ENCODE measurements at places on chromosomes 1 and 21.

GRCh38 chr1:235907897-235908240 is 41.2 kb upstream of the LYST start:
- no peak for DNase-seq

DNA sequence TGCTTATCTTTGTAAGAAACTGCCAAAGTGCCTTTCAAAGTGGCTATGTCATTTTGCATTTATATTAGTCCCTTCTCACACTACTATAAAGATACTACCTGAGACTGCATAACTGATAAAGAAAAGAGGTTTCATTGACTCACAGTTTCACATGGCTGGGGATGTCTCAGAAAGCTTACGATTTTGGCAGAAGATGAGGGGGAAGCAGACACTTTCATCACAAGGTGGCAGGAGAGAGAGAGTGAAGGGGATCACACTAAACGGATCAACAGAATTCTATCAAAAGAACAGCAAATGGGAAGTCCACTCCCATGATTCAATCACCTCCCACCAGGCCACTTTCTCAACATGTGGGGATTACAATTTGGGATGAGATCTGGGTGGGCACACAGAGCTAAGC is 1352.0 kb upstream of the B3GALT2 start:
- DNase-seq, result no peak

DNA sequence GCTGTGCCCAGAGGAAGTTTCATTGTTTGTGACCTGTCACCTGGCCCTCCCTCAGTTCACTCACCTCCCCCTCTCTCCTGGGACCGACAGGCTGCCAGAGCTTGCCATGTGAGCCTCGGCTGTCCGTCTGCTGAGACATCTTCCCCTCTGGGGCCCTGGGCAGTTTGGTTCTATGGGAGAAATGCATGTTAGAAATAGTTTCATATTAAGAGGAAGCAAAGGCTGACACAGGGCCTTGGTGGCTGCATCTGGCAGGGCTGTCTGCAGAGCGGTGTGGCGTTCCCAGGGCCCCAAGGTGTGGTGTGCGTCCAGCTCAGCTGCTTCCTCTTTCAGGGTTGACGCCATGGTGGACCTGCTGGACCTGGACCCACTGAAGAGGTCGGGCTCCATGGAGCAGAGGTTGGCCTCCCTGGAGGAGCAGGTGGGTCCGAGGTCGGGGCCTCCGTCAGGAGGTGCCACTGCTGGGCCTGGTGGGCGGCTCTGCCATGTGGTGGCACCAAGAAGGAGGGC is 31.9 kb upstream of the LRRC3 start:
- no peak for DNase-seq

- DNase-seq, result no peak
These were observed 18.2 kb downstream of the ITGB2 start for GRCh38 chr21:44902268-44903049.

GRCh38 chr1:55555956-55556725 is 341.0 kb upstream of the USP24 start:
- DNase-seq, result no peak

- no peak for DNase-seq
These were observed 13.5 kb downstream of the MRPS6 start for GRCh38 chr21:34086887-34087306.

GRCh38 chr1:92126088-92126487 is 45.9 kb downstream of the BTBD8 start:
- DNase-seq, result peak; percentile 4

- DNase-seq, result no peak
These were observed 102.7 kb upstream of the TTC34 start for GRCh38 chr1:2904191-2904590.

- DNase-seq, result no peak
These were observed 55.8 kb upstream of the ADAMTS1 start for GRCh38 chr21:26900980-26901379.

GRCh38 chr1:150257624-150258585 is at the start of gene CA14:
Gene CA14, plus strand, starts transcription at chr1:150257774. Its CDS starts 355 bp downstream, at chr1:150258129.
- no peak for DNase-seq

DNA sequence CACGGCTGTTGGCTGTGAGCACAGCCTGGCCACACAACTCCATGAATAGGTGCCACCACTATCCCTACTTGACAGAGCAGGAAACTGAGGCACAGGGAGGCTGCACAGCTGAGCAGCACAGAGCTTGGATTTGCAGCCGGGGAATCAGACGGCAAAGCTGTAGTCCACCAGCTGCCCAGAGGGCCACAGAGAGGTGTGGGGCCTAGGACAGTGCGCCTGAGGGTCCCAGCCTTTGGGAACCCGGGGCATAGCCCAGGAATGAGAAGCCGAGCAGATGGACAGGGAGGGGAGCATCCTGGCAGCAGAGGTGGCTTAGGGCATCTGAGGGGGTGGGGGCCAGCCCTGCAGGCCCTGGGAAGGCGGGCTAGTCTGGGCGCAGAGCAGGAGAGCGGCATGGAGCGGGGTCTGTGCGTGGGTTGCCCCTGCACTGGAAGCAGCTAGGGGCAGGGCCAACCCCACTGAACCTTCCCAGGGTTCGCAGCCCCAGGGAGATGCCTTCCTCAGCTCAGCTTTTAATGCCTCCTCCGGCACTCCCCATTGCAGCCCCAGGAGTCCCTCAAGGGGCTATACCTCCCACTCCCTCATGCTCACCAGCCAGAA is 46.2 kb upstream of the COL18A1 start:
- no peak for DNase-seq

DNA sequence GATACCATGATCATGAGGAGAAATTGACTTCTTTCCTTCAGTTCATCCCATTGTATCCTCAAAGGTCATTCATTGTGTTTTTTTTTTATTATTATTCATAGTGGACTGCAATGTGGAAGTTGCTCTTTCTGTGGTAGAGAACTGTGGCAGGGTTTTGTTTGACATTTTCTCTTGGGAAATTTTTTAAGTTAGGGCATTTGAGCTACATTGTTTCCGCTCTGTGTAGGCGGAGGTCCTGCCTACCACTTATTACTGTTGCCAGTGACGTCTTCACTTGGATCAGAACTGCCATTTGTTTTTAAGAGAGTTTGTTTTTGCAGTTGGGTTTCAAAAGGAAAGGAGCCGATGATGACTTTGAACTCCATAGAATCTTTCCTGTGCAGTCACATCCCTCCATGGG is 287.4 kb upstream of the FMN2 start:
- no peak for DNase-seq

DNA sequence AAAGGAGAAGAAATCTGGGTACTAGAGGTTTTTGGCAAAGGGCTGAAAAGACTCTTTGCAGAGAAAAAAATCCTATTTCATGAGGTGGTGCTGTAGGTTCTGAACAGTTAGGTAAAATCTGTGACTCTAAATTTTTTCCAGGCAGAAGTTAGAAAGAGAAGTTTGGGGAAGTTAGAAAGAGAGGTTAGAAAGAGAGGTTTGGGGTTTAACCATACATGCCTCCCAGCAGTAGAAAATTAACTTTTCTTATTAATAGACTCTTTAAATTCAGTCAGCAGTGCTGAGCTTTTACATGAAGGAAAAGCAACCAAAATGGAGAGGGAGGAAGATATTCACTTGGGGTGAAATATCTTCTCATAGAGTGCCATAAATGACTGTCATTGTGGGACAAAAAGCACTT is 12.2 kb downstream of the AMY1C start:
- DNase-seq, result no peak

- no peak for DNase-seq
These were observed 5.3 kb upstream of the KLF18 start for GRCh38 chr1:44146536-44147361.

DNA sequence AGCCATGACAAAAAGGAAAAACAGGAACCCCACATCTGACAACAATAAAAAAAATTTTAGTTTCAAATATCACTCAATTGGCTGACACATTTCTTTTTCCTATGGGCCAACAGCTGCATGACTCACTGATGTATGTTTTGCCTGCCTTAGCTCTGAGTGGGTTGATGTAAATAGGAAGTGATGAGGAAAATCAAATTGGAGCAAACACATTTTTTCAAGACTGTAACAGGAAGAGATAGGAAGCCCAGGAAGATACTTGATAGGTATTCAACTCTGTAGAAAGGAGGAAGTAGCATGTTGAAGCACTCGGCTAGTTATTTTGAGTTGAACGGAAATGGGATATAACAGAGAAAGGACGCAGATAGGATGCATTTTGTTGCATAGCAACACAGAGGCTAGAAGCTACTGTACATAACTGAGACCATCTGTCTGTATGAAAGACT is 168.0 kb upstream of the NR5A2 start:
- DNase-seq, result peak; percentile 76

- DNase-seq, result peak; percentile 58
These were observed 144.4 kb upstream of the ZNF644 start for GRCh38 chr1:91166106-91166712.

DNA sequence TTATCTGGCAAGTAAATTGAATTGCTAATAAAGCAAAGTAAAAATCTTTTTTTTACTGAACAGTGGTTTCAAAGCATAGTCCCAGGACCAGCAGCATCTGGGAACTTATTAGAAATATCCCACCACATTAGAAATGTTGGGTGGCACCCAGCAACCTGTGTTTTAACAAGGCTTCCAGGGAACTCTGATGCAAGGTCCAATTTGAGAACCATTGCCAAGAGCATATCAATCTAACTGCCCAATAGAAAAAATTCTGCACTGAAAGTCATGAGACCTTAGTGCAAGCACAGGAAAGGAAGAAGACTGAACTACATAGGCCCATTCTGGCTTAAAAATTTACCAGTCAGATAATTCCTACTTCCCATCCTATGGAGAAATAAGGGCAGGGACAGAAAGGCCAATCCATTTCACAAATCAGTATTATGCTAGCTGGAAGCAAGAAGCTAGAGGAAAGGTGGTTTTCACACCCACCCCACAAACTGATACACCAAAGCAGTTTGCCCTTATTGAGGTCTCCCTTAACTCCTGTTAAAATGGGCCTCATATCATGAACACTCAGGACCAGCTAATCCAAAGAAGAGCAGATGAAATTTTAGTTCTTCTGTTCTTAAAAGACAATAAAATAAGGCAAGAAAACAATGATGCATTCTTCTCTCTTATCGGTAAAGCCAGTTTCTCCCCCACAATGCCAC is 17.5 kb upstream of the C1orf105 start:
- no peak for DNase-seq

DNA sequence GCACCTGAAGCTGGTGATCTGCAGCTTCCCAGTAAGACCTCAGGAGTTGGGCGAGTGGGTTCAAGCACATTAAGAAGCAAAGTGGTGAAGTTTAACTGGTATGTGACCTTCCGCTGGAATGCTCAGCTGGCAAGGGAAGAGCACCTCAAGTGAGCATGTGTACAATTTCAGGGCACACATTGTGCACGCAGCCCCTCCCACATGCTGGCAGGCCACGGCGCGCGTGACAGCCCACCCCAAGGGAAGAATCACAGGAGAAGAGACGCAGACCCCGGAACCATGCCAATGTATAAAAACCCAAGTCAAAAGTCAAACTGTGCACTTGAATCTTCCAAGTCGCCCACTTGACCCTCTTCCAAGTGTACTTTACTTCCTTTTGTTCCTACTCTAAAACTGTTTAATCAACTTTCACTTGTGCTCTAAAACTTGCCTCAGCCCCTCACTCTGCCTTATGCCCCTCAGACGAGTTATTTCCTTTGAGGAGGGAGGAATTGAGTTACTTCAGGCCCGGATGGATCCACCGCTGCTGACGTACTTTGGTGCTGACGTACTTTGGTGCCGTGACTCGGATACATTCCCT is 20.0 kb downstream of the LRRC3 start:
- DNase-seq, result no peak

DNA sequence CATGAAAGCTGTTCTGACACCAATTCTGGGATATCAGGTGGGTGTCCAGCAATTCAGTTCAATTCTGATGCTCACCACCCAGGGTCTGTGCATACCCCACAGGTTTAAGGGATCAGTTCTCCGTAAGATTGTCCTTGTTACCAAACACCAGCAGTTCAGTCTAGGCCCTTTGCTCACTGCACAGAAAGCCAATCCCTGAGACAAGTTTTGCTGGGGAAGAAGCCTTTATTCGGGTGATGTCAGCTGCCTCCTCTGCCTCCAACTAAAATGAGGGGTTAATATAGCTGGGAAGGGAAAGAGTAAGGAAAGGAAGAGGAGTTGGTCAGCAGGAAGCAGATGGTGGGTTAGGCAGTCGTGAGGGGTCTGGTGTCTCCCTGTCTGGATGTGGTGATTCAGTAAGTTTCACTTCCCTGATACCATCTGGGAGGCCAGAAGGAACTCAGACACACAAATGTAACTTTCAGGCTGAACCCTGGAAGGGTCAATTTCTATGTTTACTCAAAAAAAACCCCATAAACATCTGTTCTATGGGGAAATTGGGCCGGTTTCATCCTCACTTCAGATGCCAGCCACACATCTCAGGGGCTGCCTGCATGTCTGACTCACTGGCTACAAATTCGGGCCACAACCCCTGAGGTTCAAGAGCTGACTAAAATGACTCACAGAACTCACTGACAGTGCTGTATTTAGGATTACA is 83.3 kb upstream of the PGBD5 start:
- peak; percentile 85 for DNase-seq

DNA sequence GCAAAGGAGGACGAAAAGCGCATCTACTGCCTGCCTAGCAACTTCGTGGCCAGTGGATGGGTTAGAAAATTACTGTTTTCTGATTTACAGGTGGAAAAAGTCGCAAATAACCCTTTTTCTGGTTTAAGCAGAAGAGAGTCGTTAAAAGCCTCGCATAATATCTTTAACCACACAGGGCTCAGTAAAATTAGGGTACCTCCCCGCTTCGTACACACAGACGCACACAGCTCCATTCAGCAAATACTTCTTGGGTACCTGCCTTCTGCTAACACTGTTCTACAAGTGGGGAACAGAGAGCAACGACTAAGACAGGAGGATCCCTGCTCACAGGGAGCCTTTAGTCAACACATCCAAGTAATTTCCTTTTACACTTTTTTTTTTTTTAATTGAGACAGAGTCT is 704 bp downstream of the ALG6 start:
- no peak for DNase-seq

DNA sequence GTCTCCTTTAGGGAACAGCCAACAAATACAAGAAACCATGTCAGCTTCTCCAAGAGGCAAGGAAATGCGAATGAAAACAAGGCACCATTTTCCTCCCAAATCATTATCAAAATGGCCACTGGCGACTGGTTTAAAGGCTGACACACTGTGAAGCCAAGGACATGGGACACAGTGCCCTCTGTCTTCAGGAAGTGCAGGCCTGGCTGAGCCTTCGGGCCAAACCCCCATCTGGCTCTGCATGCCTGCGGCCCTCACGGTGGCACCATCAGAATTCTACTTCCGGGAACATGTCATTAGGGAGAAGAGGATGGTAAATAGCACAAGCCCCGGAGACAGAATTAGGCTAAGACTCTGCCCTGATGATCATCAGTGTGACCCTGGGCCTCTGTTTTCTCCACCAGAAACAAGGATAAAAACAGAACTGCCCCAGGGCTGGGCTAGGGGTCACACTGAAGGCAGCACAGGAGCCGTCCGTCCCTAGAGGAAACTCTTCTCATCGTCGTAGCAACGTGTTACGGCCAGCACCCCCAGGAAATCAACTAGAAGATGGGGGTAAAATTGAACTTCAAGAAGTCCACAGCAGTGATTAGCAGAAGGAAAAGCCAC is 103.5 kb downstream of the NPHP4 start:
- no peak for DNase-seq

GRCh38 chr21:45998871-45999580 is 17.5 kb downstream of the COL6A1 start:
- DNase-seq, result no peak

GRCh38 chr1:23122796-23123195 is 45.9 kb downstream of the LUZP1 start:
- DNase-seq, result no peak

GRCh38 chr1:85681087-85681486 is 27.1 kb downstream of the ZNHIT6 start:
- no peak for DNase-seq

GRCh38 chr1:33277488-33278084 is 21.3 kb downstream of the ZNF362 start:
- DNase-seq, result no peak
